ENCODE measurements at places on chromosomes 16 and 17.

- peak; percentile 92 for DNase-seq
Measured at GRCh38 chr16:96935-97381, 18.9 kb downstream of the MPG start.

DNA sequence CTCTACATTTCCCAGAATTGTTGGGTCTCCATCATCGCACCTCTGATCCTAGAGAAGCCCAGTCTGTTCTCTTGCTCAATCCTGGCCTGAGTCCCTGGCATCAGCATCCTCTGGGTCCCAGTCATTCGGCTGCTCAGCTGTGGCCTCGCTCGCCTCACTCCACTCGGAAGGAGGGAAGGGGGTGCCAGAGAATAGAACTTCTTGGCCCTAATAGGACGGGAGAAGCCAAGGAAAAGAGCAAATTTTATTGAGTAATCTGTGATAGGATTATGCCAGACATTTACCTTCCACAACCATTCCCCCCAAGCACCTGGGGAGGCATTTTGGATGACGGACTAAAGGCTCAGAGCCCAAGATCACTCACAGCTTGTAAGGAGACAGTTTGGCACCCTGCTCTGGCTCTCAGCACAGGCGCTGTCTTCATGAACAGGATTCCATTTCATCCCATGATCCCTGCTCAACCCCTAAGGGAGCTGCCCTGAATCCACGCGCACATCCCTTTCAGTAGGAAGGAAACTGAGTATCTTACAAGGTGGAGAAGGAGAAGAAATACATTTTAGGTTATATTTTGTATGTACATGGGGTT lies 498 bp upstream of the CLEC10A start:
- DNase-seq, result no peak

- no peak for DNase-seq
Measured at GRCh38 chr17:1083451-1084187, 86.7 kb downstream of the TIMM22 start.

DNA sequence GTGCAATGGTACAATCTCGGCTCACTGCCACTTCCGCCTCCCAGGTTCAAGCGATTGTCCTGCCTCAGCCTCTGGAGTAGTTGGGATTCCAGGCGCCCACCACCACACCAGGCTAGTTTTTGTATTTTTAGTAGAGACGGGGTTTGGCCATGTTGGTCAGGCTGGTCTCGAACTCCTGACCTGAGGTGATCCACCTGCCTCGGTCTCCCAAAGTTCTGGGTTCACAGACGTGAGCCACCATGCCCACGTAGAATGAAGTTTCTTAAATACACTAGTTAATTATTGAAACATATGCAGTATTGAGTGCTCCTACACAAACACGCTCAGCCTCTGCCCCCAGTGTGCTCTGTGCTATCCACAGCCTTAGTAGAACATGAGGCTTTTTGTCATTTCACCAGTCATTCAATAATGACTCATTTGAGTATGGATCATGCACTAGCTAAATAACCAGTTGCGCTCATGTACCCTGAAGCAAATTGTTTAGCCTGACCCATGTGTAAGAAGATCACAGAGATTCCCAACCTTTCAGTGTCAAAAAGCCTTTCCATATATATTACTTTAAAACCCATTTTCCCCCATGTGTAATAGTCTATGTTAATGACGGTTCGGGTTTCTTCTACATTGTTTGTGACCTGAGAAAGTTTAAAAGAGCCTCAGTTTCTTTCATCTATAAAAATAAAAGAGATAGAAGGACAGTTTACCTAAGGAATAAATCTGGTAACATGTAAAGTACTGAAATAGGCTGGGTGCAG lies 49.7 kb downstream of the TUBD1 start:
- DNase-seq, result peak; percentile 89

- no peak for DNase-seq
Measured at GRCh38 chr17:41733348-41734138, 900 bp downstream of the HAP1 start.
